Dermis microvascular lymphatic vessel endothelial cell (primary cell): ENCODE measurements at places on chromosomes 6 and 20.

GRCh38 chr6:153125032-153125431 lies 6.0 kb downstream of the RGS17 start:
- DNase-seq, result no peak

DNA sequence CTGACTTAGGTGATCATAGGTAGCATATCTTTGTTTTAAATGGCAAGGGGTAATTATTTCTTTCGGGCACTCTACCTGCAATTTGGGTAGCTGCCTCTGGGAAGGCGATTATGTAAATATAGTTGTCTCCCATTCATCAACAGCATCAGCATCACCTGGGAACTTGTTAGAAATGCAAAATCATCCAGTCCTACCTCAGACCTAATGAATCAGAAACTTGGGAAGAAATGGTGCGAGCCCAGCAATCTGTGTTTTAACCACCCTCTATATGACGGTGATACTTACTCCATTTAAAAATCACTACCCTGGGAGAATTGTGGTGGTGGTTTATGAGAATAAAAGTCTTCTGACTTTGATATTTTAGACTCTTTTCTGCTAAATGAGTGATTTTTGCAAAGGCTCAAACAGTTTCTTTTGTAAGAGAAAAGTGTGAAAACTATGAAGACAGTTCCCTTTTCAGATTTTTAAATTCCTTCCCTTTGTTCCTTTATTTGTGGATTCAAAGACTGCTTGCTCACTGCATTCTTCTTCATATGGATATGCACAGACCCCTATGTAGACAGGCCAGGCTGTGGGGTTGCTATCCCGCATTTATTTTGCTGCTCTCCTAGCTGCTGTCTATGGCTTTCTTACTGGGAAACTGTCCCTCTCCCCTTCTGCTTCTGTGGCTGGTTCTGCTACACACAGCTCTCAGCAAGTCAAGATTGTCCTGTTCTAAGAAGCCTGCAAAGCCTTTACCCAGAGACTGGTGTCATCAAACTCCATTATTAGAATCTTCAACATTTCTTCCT lies 365.3 kb downstream of the RNF144B start:
- no peak for DNase-seq

DNA sequence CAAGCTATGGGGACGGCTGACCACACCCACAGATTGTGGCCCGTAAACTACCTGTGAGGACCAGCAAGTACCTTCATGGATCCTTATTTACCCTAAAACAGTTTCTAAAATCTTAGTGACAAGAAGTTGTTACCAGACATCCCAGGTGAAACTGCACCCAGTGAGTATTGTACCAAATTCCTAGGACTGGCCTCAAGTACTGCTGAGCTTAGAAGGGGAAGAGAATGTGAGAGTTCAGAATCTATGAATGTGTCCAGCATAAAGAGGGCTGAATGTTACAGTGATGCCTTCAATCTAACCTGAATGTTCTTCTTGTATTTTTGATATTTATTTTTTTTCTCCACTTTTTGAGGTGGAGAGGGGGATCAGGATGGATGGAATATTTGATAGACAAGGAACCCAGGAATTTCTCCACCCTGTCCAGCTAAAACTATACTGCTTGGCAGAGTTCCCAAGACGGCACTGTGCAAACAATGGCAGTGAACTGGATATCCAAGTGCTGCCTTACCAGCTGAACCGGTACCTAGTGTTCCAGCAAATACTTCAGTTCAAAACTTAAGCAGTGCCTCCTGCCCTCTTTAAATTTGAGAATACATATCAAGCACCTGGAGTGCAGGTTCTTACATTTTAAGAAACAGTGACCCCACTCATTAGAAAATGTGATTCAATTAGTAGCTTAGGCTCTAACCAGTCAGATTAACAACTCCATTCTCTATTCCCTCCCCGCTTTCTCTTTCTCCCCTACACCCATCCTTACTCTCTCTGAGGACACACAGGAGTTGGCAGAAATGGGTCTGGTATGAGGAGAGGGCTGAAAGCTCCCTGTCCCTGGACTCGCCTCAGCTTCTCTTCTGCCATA lies 427.3 kb upstream of the FLRT3 start:
- no peak for DNase-seq

DNA sequence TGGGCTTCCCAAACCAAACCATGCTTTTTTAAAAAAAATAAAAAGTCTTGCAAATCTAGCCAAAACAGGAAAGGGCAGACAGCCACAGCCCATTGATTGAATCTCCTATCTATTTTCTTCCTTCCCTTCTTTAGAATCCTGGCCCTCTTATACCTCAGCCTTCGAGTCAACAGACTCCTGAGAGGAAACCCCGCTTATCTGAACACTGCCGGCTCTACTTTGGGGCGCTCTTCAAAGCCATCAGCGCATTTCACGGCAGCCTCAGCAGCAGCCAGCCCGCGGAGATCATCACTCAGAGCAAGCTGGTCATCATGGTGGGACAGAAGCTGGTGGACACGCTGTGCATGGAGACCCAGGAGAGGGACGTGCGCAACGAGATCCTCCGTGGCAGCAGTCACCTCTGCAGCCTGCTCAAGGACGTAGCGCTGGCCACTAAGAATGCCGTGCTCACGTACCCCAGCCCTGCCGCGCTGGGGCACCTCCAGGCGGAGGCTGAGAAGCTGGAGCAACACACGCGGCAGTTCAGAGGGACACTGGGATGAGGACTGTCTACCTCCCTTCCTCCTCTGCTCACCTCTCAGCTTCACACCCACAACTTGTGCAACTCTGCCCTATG lies 10.1 kb upstream of the RTF2 start:
- no peak for DNase-seq

DNA sequence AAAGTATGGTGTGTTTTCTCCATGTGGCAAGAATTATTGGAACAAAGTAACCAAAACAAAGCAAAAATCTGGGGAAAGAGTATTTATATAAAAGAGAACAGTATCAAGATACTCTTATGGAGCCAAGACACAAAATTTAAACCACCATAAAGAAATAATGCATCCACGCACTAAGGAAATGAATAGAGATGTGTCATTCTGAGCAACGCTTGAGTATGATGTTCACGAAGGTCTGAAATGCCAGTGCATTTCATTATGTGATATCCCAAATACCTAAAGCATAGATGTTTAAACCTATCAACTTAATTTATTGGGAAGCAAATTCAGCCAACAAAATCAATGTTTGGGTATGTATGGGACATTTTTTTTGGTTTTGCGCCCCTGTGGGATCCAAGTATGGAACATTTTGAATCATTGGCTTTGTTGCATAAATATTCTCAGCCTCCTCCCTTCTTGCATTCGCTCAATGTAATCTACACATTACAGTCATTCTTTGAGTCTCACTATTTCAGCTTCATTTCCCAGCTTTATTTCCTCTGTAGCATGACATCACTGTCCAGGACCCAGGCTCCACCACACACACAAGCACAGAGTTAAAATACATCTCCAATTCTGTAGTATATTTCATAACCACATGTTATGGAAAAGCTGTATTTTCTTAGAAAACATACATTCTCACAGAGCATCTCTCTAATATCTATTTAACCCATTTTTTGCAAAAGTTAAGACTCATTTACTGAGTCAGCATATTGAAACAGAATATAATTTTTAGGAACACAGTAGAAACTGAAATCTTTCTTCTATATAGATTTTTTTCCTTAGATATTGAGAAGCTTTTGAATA lies 11.6 kb upstream of the MOXD1 start:
- DNase-seq, result no peak

DNA sequence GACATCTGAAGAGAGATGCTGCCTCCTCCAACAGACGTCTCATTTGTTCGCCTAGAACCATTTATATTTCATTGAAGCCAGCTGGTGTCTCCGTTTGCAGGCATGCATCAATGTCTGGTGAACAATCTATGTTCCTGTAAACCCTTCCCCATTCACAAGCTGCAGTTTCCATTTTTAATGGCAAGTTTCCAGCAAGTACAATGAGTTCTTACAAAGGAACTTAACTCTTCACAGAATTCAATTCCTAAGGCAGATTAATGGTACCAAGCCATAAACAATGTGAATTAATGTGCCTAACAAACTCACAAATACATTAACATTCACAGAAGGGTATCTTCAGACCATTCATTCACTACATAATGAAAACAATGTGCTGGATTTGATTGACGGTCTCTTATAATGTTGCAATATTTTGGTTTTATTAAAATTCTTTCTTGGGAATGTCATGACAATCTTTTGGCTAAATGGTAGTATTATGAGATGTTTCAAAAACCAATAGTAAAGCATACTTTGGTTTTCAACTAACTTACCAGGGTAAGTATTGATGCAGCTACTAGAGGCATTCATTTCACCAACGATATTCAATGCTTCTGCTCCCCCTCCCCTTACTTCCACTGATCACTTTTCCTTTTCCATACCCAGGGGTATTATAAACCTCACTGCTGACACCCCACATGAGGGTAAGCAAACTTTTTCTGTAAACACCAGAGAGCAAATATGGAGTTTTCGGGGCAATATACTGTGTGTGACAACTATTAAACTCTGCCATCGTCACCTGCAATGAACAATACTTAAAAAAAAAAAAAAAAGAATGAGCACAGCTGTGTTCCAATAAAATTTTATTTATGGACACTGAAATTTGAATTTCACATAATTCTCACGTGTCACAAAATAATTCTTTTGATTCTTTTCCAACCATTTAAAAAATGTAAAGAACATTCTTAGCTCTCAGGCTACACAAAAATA lies 4.2 kb downstream of the AKIRIN2 start:
- no peak for DNase-seq

DNA sequence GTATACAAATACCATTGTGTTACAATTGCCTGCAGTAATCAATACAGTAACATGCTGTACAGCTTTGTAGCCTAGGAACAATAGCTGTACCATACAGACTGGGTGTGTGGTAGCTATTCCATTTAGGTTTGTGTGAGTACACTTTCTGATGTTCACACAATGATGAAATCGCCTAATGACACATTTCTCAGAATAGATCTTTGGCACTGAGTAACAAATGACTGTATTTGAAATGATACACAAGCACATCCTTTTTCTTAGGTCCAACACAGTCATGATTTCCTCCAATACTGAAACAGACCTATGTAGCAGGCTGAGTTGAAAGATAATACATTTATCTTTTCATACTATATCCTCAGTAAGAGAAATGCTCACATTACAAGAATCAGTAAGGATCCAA lies 13.9 kb downstream of the KHDRBS2 start:
- DNase-seq, result no peak

- DNase-seq, result no peak
These were observed 44.7 kb upstream of the GNRH2 start for GRCh38 chr20:2998728-2999127.

- no peak for DNase-seq
These were observed 15.7 kb upstream of the AHCY start for GRCh38 chr20:34318609-34319443.

DNA sequence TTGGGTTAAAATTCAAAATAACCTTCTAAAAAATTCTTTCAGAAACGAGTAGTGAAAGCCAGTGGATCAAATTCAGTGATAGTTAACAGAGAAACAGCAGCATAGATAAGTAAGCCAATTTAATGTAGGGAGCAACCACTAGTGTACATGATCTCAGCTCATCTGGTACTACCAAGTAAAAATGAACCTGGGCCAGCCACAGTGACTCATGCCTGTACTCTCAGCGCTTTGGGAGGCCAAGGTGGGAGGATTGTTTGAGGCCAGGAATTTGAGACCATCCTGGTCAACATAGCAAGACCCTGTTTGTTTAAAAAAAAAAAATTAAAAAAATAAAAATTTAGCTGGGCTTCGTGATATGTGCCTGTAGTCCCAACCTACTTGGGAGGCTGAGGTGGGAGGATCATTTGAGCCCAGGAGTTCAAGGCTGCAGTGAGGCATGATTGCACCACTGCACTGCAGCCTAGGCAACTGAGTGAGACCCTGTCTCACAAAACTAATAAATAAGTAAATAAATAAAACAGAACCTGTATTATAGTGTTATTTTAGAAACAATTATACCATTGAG lies 32.4 kb downstream of the CBFA2T2 start:
- DNase-seq, result no peak

DNA sequence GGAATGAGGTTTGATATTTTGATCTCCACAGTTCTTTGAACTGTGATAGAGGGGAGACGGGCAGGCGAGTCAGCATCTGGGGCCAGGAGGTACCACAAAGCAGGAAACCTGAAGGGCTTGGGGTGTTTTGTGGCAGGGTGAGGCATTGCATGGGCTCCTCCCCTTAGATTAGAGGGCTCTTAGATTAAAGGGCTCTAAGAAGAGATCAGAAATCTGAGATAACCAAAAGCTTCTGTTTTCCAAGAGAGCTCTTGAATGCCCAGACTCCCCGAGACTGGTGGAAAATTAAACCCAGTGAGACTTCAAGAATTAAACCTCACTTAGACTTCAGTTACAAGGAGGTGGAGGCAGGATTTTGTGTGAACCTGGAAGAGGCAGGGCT lies 2.4 kb upstream of the GPX5 start:
- DNase-seq, result no peak

- no peak for DNase-seq
These were observed 20.4 kb upstream of the BMP2 start for GRCh38 chr20:6746901-6747609.

DNA sequence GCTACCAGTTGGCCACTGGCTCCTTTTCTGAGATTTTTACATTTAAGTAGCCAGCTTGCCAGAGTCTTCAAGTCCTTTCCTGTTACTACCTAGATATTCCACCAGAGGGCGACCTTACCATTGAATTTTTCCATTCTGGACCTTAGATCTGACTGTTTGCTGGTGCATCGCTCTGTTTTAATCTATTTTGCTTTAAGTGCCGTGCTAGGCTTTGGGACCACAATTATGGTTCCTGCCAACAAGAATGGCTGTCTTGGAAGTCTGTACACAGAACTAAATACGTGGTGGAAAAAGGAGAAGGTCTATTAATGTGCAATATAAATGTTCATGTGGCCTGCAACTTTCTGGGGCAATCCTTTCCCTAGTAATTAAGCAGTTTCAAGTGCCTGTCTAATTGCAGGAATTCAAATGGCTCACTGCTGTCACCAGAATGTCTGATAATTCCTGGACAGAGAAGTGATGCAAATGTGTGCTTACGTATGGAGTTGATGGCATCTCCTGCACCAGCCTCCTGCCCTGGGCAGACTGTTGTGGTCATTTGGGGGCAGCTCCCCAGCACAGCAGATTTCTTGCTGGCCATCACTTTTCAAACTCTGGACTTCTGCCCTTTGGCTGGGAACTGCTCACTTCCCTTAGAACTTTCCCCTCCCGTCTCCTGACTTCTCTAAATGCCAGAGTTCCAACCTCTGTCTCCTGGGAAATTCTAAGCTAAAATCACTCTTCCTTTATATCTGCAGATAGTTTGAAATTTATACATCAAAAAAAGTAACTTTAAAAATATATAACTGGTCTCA lies 5.6 kb upstream of the HLA-DOA start:
- peak; percentile 78 for DNase-seq

- DNase-seq, result peak; percentile 94
These were observed 112.0 kb upstream of the CCN2 start for GRCh38 chr6:132063204-132063603.

DNA sequence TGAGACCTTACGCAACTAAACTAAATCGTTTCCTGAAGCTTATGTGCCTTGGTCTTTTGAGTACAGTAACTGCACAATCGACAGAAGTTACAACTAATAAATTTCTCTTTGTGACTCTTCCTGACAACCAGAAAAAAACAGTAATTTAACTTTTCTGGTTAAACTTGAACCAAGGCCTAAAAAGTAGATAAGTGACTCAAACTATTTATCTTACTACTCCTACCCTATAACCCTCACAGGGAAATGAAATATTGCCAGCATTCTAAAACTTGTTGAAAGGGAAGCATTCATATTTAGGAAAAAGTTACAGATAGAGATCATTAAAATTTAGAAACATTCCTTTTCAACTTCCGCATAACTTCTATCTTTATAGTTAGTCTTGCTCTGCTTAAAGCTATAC lies 1034.4 kb downstream of the EYS start:
- no peak for DNase-seq

GRCh38 chr6:143252961-143253360 lies 192.3 kb downstream of the AIG1 start:
- DNase-seq, result no peak

GRCh38 chr6:15961635-15962448 lies 167.0 kb upstream of the MYLIP start:
- DNase-seq, result no peak
